ENCODE measurements at places on chromosomes 1 and 21.

GRCh38 chr1:22259551-22260282 lies 116.8 kb upstream of the WNT4 start:
- no peak for DNase-seq

- DNase-seq, result no peak
Measured at GRCh38 chr1:227449741-227450441, 113.5 kb upstream of the ZNF678 start.

- no peak for DNase-seq
Measured at GRCh38 chr21:35599164-35599563, 461.2 kb downstream of the SETD4 start.

DNA sequence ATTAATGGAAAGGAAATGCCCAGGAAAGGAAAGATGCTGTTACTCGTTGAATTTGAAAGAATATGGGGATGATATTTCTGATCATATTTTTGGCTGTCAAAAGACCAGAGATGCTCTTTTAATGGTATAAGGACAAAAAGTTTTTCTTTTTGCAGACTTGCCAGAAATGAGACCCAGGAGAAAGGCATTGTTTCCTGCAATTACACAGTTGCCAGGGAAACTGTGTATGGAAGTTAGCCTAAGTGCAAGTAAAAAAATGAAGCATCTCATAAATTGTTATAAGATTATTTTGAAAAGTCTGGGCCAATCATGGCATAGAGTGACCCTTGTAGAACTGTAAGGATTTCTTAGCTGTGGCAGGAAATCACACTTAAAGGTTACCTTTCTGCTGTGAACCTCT lies 155.7 kb upstream of the BEND5 start:
- DNase-seq, result no peak

DNA sequence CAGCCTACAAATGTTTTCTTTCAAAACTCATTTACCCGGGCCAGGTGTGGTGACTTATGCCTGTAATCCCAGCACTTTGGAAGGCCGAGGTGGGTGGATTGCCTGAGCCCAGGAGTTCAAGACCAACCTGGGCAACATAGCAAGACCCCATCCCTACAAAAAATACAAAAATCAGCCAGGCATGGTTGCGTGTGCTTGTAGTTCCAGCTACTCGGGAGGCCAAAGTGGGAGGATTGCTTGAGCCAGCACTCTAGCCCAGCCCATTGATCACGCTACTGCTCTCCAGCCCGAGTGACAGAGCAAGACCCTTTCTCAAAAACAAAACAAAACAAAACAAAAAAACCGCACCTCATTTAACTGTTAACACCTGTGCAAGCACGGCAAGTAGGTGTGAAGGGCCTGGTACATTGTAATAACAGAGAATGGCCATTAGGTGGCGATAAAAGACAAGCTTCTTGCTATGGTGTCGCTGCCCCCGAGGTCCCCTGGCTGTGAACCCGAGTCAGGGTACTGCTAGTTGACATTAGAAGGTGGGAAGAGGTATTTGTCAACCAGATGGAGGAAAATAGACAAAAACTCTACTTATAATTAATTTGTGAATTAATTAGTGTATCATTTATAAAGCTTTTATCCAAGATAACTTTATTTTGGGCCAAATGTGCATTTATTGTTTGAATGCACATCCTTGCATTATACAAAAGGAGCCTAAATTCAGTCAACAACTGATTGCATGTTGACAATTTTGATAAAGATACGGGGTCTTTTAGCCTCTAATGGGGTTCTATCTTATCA lies 66.5 kb downstream of the SH3BGR start:
- peak; percentile 10 for DNase-seq

GRCh38 chr1:214573386-214574318 lies 22.2 kb upstream of the PTPN14 start:
- no peak for DNase-seq

DNA sequence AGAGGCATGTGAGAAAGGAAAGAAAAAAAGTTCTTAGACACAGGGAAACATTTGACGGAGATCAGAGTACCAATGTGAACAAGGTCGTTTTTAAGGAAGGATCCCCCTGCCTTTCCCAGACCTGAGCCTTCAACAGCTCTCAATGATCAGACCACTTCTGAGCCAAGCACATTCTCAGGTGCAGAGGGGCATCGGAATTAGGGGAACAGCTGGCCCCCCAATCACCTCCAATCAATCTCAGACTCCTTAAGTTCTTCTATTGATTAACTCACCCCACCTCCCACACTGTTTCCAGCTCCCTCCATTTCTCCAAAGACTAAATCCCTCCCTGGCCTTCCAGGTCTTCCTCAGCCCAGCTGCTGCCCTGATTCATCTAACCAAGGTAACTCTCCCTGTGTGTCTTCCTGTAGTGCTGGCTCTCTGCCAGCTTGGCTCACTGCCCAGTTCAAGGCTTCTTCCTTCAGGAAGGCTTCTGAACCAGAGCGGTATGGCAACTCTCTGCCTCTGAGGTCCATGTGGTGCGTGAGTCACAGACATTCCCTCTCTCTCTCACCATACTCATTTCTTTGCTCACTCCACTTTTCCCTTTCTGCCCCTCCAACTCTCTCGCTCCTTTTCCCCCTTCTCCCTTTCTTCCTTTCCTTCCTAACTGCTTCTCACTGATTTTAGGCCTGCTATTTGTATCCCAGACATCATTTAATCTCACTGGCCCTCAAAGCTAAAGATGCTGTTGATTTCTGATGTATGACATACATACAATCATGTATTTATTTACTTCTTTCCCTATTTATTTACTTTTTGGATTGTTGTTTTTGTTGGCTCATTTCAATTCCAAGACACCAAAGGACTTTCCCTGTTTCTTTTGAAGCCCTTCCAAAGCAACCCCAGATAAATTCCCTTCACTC lies 18.1 kb downstream of the CFAP45 start:
- peak; percentile 94 for DNase-seq

DNA sequence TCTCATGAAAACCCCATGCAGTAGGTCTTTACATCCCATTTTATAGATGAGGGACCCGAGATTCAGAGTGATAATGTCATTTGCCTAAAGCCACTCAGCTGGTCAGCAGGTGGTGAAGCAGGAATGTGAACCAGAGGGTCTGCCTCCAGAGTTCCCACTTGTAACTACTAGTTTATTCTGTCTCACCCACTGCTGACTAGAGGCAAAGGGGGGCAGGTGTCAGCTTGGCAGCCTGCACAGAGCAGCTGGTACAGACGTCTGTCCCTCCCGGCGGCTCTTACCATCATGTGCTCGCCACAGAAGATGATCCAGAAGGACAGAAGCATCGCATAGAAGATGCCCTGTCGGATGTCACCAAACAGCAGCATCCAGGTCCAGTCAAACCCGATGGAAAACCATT lies 82.4 kb downstream of the WLS start:
- DNase-seq, result no peak

GRCh38 chr1:1079408-1080121 lies 5.5 kb upstream of the RNF223 start:
- peak; percentile 41 for DNase-seq

All from fibroblast of skin of left quadriceps (primary cell).